ENCODE measurements at places on chromosomes 5 and 9. TPM values are rescaled to one million over a fixed set of nuclear protein-coding genes. Genes with fewer than 3 reads are reported as not detected.

- no peak overlapping the region for H3K27ac ChIP-seq
- H3K4me1 ChIP-seq = no peaks in the 10 kb centered on the region
- H3K4me3 ChIP-seq = no peak overlapping the region
- no peaks in the 10 kb centered on the region for H3K27me3 ChIP-seq
- H3K36me3 ChIP-seq = no peaks in the 10 kb centered on the region
Measured at GRCh38 chr5:74638544-74638969, 2.0 kb downstream of the ENC1 start.

GRCh38 chr5:71873191-71873591 lies 154.1 kb downstream of the CARTPT start:
- H3K4me1 ChIP-seq = no peaks in the 10 kb centered on the region
- no peak for DNase-seq
- no peaks in the 10 kb centered on the region for H3K27me3 ChIP-seq
- H3K27ac ChIP-seq = no peak overlapping the region
- H3K36me3 ChIP-seq = no peaks in the 10 kb centered on the region
- H3K4me3 ChIP-seq = no peak overlapping the region

DNA sequence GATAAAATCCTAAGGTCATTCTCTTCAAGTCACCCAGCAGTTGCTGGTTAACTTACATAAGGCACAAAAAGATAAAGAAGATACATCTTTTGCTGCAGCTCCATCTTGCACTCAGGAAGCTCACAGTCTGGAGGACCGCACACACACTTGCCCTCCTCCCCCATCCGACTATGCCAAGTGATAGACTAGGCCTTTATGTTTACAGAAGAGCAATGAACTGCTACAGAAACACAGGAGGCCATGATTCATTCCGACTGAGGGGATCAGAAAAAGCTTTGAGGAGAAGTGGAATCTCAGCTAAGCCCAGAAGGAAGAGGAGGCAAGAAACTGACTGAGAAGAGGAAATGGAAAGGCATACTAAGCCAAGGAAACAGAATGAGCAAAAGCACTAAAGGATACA lies 17.4 kb downstream of the NRG2 start:
- no peaks in the 10 kb centered on the region for H3K4me1 ChIP-seq
- H3K27me3 ChIP-seq = no peaks in the 10 kb centered on the region
- H3K36me3 ChIP-seq = no peaks in the 10 kb centered on the region
- no peak overlapping the region for H3K27ac ChIP-seq
- DNase-seq = no peak

DNA sequence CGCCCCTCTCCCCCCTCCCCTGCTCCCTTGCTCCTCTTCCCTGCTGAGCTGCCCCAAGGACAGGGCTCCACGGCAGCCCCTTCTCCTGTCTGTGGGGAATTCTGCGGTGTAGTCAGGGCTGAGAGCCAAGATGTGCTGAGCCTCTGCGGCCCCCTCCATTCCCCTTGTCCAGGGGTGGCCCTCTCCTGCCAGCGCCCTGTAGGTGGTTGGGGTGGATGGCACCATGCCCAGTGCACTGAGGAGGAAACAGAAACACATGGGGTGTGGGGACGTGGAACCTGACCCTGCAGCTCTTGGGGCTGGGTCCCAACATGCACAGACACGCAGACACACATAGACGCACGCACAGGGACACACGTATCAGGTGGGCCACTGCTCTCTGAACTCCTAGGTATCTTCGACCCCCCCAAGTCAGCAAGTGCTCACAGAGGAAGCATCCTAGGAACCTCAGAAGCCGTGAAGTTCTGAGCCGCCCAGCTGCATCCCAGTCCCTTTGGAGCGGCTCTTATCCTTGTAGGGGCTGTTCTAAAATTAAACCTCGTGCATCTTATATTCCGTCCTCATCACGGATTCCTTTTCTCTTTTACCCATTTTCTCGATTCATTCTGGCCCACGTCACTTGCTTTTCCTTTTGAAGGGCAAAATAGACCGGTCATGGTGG lies 64.8 kb downstream of the HMCN2 start:
- peaks cover 23% of the 10 kb centered on the region for H3K4me1 ChIP-seq
- no peaks in the 10 kb centered on the region for H3K27me3 ChIP-seq
- H3K27ac ChIP-seq = peak overlapping the region; percentile 80
- no peak for DNase-seq

Gene TMEM215
- 0.55 TPM for total RNA-seq

Gene PLAC8L1
- total RNA-seq = not detected

Measured in uterus (tissue), 4 donors.